DMS 273 treated with DMSO at 0.1 percent for 48 hours (cell line): ENCODE measurements at places on chromosomes 6 and 20.

- DNase-seq: peak; percentile 62
Observed at GRCh38 chr6:41581381-41581991, 35.3 kb downstream of the FOXP4 start.

DNA sequence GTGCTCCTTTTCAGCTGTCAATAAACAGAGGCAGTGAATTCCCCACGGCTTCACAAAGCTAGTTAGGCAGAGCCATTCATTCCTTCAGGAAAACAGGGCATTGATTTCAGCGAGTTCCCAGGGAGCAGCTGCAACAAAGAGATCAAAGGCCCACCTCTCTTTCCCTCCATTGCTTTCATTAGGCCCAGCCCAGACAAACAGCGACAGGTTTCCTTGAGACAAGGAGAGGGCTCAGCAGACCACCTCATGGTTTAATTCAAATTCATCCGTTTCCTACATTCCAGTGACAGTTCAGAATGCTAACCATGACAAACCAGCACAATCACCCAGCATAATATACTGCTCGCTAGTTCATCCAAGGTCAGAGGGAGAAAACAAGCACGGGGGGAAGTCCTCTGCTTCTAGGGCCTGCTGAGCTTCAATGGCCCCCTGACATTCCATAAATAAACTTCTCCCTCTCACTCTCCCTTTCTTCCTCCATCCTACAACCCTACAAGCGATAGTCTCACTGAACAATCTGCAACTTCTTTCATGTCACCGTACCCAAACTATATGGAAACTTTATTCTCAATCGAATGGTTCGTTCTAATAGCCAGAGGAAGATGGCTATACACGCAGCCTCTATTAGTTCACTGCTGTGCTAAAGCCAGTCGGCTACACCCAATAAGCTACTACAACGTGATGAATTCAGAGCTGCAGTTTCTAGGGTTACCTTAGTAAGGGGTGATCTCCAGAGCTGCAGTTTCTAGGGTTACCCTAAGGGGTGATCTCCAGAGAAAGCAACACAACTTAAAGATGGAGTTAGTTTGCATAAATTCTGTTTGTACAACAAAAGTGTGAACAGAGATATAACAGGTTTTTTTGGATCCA lies 34.7 kb downstream of the PLAGL1 start:
- no peak for DNase-seq

GRCh38 chr6:157169656-157170055 lies 153.7 kb downstream of the TMEM242 start:
- no peak for DNase-seq

GRCh38 chr6:25403150-25403549 lies 124.0 kb downstream of the CARMIL1 start:
- no peak for DNase-seq

- DNase-seq: no peak
Observed at GRCh38 chr20:44355498-44356352, at the start of gene HNF4A. Gene HNF4A (plus strand): TSS chr20:44355699. CDS start chr20:44355805, 106 bp downstream.

GRCh38 chr6:167932468-167933276 lies 64.8 kb upstream of the KIF25 start:
- no peak for DNase-seq
